ENCODE measurements at places on chromosomes 2 and 18.

DNA sequence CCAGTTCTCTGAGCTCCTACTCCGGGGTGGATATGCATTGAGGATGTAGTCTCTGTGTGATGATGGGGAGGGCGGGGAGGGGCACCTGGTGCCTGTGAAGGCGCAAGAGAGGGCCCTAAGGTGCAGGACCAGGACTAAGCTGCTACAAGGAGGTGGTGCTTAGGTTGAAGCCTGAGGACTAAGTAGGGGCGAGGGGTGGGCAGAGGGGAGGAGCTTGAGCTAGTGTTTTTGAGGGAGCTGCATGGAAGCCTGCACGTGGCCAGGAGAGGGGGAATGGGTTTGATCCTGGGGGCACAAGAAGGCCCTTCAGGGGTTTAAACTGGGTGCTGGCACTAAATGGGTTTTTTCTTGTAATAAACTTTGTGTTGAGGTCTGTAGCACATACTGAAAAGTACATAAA is 105.0 kb downstream of the UGGT1 start:
- DNase-seq, result no peak

DNA sequence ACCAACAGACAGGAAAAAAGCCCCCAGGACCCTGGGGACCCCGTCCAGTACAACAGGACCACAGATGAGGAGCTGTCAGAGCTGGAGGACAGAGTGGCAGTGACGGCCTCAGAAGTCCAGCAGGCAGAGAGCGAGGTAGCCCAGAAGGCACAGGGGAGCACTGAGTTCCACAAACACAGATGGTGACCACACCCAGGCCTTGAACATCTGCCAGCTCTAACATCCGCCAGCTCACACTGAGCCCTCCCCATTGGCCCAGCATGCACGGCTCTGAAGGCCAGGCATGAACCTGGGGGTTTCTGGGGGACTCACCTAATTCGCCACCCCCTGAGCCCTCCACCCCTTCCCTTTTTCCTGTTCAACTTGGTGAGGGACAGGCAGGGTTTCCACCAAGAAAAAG is 25.6 kb upstream of the PRLH start:
- DNase-seq, result no peak

DNA sequence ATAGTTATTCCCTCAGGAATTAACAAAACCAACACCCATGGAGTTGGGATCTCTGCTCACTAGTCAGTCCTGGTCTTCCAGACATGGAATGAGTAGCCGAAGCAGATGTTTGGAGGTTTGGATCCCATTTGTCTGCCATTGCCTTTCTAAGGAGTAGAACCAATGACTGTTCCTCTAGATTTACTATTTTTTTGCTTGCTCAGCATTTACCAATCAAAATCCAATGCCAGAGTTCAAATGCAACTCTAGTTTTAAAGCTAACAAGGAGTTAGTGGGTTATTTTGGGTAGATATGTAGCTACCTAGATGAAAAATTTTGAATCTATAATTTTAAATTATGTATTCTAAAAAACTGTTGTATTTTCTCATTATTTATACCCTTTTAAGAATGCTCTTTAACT is 62.6 kb downstream of the MALT1 start:
- DNase-seq, result no peak

GRCh38 chr2:219701847-219702634 is 74.6 kb downstream of the SLC4A3 start:
- DNase-seq, result no peak

- DNase-seq, result no peak
Observed at GRCh38 chr2:221571025-221571550, 1.0 kb downstream of the EPHA4 start.

DNA sequence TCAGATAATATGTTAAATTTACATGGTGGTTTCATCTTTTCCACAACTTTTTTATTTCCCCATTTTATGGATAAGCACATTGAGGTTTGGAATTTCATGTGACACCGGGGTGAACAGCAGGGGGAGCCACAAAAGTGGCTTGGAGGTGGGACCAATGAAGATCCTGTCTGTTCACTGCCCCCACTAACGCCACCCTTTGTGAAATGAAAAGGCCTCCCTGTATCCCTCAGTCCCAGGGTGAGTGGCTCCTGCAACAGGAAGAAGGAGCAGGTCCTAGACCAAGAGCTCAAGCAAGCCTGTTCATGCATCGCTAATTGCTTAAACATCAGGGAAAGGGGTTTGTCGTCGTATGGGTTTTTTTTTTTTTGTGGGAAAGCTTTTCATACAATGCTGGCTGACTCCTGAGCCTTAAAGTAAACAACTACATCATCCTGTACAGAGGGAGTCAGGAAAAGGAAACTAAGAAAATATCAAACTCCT is 267.8 kb upstream of the EPAS1 start:
- DNase-seq, result no peak

DNA sequence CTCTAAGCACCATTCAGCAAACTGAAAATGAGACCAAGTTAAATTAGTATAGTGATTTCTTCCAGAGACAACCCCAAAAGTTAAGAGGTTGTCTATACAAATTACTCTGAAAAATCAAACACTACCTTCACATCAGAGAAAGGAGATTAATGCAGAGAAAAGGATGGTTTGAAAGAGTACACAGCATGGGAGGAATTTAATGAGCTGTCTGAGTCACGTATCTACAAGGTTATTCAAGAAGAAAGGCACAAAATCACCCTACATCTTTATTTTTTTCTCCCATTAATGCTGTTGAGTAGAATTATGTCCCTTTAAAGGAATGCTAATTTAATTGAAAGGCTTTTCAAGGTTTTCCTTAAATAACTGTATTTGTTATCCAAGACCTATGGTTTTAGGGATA is 41.1 kb downstream of the LANCL1 start:
- DNase-seq, result no peak

- no peak for DNase-seq
Observed at GRCh38 chr18:60067426-60068210, 167.8 kb downstream of the PMAIP1 start.

- no peak for DNase-seq
Observed at GRCh38 chr2:233449081-233449901, 95.0 kb downstream of the DGKD start.

DNA sequence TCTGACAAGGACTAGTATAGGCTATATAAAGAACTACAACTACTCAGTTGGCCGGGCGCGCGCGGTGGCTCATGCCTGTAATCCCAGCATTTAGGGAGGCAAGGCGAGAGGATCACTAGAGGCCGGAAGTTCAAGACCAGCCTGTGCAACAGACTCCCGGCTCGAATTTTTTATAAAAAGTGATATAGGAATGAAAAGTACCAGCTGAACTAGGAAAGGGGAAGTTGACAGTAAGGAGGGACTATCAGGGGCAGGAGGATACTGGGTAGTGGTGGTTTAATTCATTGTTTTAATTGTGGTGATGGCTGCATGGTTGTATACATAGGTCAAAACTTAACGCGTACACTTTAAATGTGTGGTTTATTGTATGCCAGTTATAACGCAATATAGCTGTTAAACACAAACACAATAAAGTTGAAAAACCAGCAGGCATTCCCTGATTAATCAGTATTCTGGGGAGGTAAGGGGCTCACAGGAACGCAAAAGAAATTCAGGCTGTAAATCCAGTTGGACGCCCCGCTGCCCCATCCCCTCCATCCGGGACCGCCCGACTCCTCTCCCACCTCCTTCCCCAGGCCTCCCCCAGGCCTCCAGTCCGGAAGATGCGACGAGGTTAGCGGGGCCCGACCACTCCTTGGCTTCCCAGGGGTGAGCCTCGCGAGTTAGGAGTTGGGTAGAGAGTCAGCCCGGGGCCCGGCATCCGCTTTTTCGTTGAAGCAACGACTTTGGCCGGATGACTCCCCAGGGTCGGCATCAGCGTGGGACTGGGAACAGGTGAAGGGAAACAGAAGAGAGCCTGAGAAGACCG is 746 bp upstream of the POLR1B start:
- DNase-seq, result no peak

- peak; percentile 5 for DNase-seq
Observed at GRCh38 chr2:38959938-38960608, 70.4 kb downstream of the ARHGEF33 start.

Measured in AG09309 (cell line).